A549 treated with CpdA at 1 μM for 4 hours (cell line): ENCODE measurements at places on chromosomes 7 and 10. TPM values are rescaled to one million over a fixed set of nuclear protein-coding genes. Genes with fewer than 3 reads are reported as not detected.

The AKR1C3 gene
- total RNA-seq = 1,177 to 1,248 TPM (median 1,201 TPM) in 5 replicates

The LEP gene
- total RNA-seq = not detected in 5 replicates

The PODXL gene
- total RNA-seq = 44.7 to 71.9 TPM (median 60.4 TPM) in 5 replicates

The DGKI gene
- total RNA-seq = 0.24 to 0.59 TPM (median 0.31 TPM) in 5 replicates

The BUD31 gene
- 134 to 165 TPM (median 150 TPM) in 5 replicates for total RNA-seq

The PLA2G12B gene
- total RNA-seq = not detected in 5 replicates

The TNS3 gene
- total RNA-seq = 72.5 to 87.3 TPM (median 84.6 TPM) in 5 replicates

The PNPLA8 gene
- 12.9 to 24.9 TPM (median 13.8 TPM) in 5 replicates for total RNA-seq

The OPN1SW gene
- total RNA-seq = not detected in 5 replicates

The ANKRD7 gene
- 0.14 to 0.21 TPM in 2 of 5 replicates, not detected in the others for total RNA-seq

The PPIA gene
- total RNA-seq = 4,920 to 6,264 TPM (median 5,217 TPM) in 5 replicates

The NPSR1 gene
- not detected in 5 replicates for total RNA-seq

The GIMAP4 gene
- total RNA-seq = not detected in 5 replicates

The CCDC3 gene
- total RNA-seq = 0.57 to 0.94 TPM (median 0.89 TPM) in 5 replicates

The FXYD4 gene
- total RNA-seq = not detected in 5 replicates

The LRRC18 gene
- total RNA-seq = not detected in 5 replicates

The KNDC1 gene
- 0.82 to 2.5 TPM (median 2.1 TPM) in 5 replicates for total RNA-seq

The ZCWPW1 gene
- 0.91 to 1.7 TPM (median 1.6 TPM) in 5 replicates for total RNA-seq

The ATP6V0E2 gene
- 45.3 to 64.3 TPM (median 59.8 TPM) in 5 replicates for total RNA-seq

The CRYGN gene
- not detected in 5 replicates for total RNA-seq

The SPAM1 gene
- not detected in 5 replicates for total RNA-seq

The SPDYE6 gene
- not detected in 5 replicates for total RNA-seq

The RTKN2 gene
- 0.79 to 1.4 TPM (median 0.89 TPM) in 5 replicates for total RNA-seq

The OR9A2 gene
- total RNA-seq = not detected in 5 replicates

The NKX2-3 gene
- 0.08 TPM in 1 of 5 replicates, not detected in the others for total RNA-seq

The ADGRA1 gene
- total RNA-seq = 0.02 to 0.05 TPM in 2 of 5 replicates, not detected in the others

The ZNF117 gene
- 0.14 to 0.28 TPM (median 0.18 TPM) in 5 replicates for total RNA-seq

The ZNF736 gene
- total RNA-seq = 0.02 TPM in 1 of 5 replicates, not detected in the others

The GCK gene
- 0.02 TPM in 1 of 5 replicates, not detected in the others for total RNA-seq

The RSU1 gene
- total RNA-seq = 79.3 to 87.0 TPM (median 84.5 TPM) in 5 replicates

The HHEX gene
- total RNA-seq = 15.5 to 17.6 TPM (median 15.9 TPM) in 5 replicates

The HILPDA gene
- total RNA-seq = 19.0 to 21.7 TPM (median 20.2 TPM) in 5 replicates

The ANKRD61 gene
- total RNA-seq = 0.38 to 0.90 TPM (median 0.61 TPM) in 5 replicates

The DYDC2 gene
- 0.06 to 0.14 TPM (median 0.08 TPM) in 3 of 5 replicates, not detected in the others for total RNA-seq

The TAS2R3 gene
- total RNA-seq = not detected in 5 replicates

The SNX10 gene
- 3.7 to 5.9 TPM (median 4.7 TPM) in 5 replicates for total RNA-seq
